ENCODE measurements at places on chromosomes 2 and 18.

- no peak for DNase-seq
Observed at GRCh38 chr2:215841175-215841816, 172.1 kb downstream of the MREG start.

DNA sequence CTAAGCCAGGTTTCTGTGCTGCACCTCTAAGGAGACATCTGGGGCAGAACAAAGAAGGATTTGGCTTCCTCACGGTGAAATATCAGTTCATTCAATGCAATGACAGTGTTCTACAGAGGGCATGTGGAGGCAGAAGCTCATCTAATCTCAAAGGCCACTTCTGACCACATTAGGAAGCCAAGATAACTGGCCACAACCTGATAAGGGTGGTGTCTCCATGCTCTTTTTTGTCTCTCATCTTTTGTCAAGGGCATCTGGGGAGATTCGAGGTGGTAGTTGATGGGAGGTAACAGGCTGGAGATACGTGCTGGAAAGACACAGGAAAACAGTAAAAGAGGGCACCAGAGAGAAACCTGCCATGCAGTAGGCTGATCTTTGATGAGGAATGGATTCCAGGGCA lies 303.9 kb downstream of the LRATD1 start:
- DNase-seq, result no peak

DNA sequence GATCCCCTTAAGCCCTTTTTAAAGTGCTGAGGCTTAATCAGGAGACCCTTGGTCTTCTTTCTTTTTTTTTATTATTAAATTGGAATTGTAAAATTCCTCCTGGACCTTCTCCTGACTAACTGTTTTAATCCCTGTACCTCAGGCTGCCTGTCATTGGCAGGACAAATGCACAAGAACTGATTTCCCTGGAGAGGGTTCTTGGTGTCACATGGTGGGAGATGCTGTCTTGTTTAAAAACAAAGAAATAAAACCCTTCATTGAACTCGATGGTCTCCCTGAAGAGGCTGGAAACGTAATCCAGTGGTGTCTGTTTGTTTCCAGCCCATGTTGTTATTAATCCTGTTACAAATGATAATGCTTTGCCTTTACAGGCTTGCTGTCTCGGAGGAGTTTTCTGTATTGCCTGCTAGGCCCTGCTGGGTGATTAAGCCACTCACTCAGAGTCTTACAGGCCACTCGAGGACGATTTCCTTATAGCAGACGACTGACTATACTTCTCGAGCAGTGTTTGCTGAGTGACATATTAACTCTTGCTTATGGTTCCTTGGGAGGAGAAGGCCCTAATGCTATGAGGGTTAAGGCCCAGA lies 100.5 kb upstream of the MGAT5 start:
- DNase-seq, result no peak

DNA sequence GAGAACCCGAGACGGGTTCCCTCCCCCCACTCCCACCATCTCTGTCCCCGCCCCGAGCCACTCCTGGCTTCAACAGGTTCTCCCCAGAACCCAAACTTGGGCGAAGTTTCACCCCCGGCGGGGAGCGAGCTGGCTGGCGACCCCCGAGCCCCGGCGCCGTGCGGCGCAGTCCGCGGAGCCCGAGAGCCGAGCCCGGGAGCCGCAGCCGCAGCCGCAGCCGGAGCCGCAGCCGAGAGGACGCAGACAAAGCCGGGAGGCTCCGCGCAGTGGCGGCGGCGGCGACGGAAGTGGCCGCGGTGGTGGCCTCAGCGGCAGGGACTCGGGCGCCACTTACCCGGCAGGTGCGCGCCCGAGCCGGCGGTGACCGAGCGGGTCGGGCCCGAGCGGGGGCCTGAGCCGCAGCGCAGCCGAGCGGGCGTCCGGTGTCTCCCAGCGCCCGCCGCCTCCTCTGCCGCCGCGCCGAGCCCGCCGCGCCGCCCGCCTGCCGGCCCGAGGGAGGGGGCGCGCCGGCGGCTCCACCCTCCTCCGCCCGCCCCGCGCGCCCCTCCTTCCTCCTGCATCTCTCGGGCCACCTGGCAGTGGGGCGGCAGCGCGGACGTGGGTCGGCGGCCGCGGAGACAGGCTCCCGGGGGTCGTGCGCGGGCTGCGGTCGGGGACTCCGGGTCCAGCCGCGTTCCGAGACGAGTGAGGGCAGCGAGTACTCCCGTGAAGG lies at the start of gene ECEL1:
TSS of gene ECEL1 (minus strand) at position 450 of the 712 bp plus-strand sequence. CDS start 1,181 bp downstream, outside the sequence.
- no peak for DNase-seq

DNA sequence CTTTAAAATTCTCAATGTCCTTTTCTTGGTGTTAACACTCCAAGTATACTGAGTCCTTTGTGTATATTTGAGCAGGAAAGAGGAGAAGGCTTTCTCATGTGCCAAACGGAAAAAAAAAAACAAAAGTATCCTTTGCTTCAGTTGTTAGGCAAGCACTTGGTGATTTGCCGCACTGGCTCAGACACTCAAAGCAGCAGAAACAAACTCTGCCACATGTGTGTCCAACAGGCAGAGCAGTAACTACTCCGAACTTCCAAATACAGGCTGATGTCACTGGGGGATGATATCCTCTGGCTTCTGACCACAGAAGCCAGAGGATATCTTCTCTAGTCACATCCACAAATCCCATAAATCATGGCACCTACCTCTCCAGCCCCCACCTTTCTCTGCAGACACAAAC lies 108.0 kb upstream of the SALL3 start:
- DNase-seq, result no peak

- DNase-seq, result no peak
Observed at GRCh38 chr2:1738646-1739302, 5.5 kb downstream of the PXDN start.

DNA sequence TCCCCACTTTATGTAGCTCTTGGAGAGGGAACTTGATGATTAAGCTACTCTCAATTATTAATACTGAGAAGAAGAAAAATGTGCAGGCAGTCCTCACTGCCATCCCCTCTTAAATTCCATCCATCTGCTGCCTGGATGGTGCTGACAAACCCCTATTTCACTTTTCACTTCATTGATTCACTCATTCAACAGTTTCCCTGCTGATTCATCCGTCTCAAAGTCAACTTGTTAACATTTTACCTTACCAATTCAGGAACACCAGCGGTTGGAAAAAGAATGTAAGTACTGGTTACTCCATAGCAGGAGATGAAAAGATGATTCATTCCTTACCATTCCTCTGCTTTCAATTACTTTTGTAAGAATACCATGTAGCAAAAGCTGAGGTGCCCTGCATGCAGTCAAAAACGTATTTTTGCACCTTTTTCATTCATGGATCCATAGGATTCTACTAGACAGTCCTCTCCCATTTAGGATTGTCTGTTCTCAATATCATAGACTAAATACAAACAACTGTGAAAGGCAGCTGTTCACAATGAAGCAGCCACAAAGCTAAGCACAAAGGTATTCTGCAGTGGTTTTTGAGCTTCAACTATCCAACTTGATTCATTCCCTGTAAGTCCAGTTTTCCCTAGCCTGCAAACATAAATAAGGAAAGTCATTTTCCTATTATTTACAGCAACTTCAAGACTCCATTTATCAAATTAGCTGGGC lies 262.0 kb downstream of the MREG start:
- DNase-seq, result no peak

GRCh38 chr18:13809531-13810255 lies 14.3 kb upstream of the MC5R start:
- DNase-seq, result no peak

DNA sequence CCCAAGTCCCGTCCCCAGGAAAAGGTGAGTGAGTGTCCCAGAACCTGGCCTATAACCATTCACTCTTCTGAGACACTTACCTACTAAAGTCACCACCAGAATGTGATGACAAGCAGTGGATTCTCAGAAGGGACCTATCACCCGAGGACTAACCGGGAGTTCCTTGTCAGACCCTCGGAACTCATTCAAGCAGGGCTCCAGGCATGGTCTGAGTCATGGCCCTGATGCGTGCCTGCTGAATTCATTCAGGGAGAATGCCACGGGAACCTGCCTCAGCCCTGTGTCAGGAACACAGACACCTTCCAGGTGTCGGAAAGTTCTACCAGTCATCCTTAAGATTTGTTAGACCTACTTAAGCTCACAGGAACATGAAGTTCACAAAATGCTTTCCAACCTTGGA lies 29.8 kb downstream of the ALPK2 start:
- DNase-seq, result no peak

DNA sequence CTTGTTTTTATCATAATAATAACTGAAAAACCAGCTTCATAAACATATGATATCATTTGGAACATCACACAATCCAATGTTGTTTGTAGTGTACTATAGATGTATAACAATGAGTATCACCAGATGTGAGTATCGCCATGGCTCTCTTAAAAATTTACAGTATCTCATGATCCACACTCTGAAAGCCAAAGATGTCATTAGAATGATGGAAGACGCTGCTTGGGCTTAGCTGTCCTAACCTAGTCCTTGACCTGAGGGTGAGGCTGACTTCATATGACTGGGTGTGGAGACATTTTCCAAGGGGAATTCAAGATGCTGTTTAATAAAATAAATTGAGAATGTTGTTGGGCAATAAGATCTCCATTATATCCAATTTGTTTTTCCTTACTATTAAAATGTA lies 242.6 kb downstream of the RIT2 start:
- no peak for DNase-seq

GRCh38 chr2:219057709-219058540 lies 2.8 kb downstream of the IHH start:
- DNase-seq, result peak; percentile 67

GRCh38 chr2:44168681-44169154 lies at the start of gene PPM1B:
Gene PPM1B (plus strand): TSS chr2:44168875. CDS start chr2:44201200, 32,325 bp downstream.
- DNase-seq, result peak; percentile 100

- no peak for DNase-seq
Observed at GRCh38 chr18:64253222-64253621, 104.3 kb upstream of the LINC00305 start.

All from stimulated activated naive CD4-positive, alpha-beta T cell treated with Interleukin-2 at 50 U/mL for 16 hours (primary cell).